ENCODE measurements at places on chromosomes 11 and 22. TPM values are rescaled to one million over a fixed set of nuclear protein-coding genes. Genes with fewer than 3 reads are reported as not detected.

- no peak for DNase-seq
These were observed 4.3 kb upstream of the GALNT18 start for GRCh38 chr11:11626128-11626527.

GRCh38 chr11:60265373-60266214 lies 14.9 kb upstream of the MS4A4A start:
- peak; percentile 76 for DNase-seq

DNA sequence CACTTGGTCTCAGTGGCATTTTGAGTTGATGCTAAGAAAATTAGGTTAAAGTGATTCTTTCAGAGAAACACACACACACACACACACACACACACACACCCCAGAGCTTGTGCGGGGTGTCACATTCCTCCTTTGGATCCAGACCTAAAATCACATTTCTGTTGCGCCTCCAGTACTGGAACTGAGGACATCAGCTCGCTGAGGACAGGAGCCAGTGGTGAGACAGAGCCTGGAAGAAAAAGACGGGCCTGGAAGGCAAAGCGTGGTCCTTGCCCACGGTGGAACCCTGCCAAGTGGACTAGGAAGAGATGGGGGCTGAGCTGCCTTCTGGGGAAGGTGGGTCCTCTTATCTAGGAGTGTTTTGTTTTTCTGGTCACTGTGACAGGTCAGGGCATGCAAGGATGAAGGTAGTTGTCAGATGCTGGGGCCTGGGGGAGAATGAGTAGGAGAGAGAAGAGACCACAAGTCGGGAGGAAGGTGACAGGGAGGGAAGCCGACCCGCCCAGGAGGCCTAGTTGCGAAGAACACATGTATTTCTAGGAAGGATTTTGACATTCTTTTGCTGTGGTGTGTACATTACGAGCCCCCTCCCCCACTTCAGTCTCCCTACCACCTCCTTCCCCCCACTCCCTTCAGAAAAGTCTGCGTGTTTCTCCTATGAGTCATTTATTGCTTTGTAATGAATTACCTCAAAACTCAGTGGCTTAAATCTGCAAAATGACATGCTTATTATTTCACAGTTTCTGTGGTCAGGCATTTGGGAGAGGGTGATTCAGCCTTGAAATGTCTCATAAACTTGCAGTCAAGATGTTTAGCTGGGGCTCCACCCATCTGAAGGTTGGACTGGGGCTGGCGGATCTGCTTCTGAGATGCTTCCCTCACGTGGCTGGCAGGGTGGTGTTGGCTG lies 4.8 kb upstream of the ELFN2 start:
- no peak for DNase-seq

DNA sequence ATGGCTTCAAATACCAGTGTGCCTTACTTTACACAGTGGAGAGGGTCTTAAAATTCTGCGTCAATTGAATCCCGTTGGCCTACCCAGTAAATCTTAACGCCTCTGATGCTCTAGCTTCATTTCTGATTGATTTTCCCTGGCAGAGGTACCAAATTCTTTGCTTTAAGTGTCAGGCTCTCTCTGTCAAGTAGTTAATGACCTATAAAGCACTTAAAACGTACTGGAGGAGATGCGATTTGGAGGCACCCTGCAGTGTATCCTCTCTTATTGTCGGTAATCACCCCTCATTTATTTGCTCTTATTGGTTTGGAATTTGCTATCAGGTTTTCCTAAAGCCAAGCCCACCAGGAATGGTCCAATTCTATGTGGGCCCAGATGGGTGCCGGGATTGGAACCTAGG lies 59.2 kb downstream of the NFAM1 start:
- no peak for DNase-seq

- no peak for DNase-seq
These were observed 21.3 kb downstream of the TRIM34 start for GRCh38 chr11:5646139-5646538.

DNA sequence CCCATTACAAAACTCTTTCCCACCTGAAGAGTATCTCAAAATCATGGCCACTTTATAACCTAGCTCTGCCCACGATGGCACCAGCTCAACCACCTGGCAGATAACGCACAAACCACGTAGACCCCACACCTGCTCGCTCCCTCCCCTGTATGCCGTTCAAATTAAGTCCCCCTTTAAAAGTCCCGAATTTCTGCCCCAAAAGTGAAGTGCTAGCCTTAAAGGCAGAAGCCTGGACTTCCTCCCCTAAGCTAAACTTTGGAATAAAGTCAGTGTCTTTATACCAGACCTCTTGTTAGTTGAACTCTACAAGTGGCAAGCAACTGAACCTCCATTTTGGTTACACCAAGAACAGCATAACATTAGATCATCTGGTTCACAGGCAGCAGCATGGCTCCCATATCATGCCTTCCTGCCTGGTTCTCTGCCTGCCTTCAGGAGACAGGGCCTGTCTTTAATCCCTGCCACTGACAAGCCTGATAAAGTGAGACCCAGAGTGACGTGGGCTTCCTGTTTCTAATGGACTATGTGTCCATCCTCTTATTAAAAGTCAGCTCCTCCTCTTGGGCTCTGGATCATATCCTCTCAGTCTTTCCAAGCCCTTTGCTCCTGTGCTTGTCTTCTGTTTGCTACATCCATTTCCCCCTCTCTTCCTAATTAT lies 32.6 kb upstream of the NNMT start:
- DNase-seq = no peak

GRCh38 chr11:30006876-30007275 lies 10.0 kb downstream of the KCNA4 start:
- DNase-seq = no peak

DNA sequence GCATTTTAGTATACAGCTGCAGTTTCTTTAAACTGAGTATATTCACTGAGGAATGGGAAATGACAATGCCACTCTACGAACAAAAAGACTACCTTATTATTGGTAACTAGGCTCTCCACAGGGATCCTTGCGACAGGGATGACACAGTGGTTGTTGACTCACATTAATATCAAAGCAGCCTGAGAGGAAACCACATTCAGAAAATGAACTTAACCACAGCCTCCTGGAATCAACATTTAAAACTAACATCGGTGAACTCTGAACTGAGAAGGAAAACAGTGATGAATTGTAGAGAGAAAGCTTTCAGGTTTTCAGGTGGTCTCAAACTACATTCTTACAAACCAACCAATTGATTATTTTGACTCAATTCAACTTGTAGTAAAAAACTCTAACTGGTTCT lies 90.3 kb upstream of the MTMR2 start:
- DNase-seq = no peak

- no peak for DNase-seq
These were observed 28.8 kb downstream of the SLN start for GRCh38 chr11:107683061-107683460.

DNA sequence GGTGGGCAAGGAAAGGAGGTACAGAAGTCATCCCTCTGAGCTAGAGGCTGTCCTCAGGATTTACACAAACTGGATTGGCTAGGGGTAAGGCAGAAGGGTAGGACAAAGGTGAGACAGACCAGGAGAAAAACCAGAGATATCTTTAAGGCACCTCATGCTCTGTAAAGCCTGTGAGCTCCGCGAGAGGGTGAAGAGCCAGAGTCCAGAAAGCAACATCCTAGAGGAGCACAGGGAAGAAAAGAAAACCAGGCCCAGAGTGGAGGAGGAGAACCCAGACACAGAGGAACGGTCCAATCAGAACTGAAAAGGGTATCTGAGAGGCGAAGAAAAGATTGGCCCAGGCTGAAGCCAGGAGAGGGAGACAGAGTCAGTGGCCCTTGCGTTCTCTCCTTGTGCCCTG lies 5.1 kb downstream of the SLC37A4 start:
- no peak for DNase-seq

DNA sequence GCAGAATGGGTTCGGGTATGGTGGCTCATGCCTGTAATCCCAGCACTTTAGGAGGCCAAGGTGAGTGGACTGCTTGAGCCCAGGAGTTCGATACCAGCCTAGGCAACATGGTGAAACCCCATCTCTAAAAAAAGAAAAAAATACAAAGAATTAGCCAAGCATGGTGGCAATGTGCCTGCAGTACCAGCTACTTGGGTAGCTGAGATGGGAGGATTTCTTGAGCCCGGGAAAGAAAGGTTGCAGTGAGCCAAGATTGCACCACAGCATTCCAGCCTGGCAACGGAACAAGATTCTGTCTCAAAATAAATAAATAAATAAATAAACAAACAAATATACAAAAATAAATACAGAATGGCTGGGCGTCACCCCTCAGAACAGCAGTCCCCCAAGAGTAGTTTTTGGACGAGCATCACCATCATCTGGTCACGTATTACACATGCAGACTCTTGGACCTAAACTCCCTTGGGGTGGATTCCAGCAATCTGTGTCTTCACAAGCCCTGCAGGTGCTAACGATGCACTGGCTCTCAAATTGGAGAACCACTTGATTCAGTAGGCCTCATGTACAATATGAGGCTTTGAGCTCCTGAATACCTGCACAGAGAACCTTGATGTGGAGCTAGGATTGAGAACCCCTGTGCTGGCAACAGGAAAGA lies 33.5 kb downstream of the CLMP start:
- no peak for DNase-seq

GRCh38 chr11:32325187-32325586 lies 110.2 kb downstream of the WT1 start:
- DNase-seq = no peak

DNA sequence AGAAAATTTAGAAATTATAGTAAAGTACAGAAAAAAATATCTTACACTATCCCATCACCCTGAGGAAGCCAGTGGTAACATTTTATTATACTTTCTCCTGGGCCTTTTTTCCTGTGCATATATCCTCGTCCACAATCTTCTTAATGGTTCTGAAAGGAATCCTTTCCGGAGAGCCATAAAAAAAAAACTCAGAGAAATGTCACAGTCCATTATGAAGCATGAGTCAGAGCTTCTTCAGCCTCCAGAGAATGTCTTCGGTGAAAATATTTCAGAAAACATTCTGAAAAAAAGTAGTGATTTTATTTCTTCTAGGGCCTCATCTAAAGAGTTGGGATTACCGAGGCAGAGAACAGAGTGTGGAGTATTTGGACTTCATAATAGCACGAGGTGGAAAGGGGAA lies 163.4 kb downstream of the INSC start:
- DNase-seq = no peak

GRCh38 chr11:8111636-8112035 lies 30.6 kb downstream of the TUB start:
- DNase-seq = no peak

DNA sequence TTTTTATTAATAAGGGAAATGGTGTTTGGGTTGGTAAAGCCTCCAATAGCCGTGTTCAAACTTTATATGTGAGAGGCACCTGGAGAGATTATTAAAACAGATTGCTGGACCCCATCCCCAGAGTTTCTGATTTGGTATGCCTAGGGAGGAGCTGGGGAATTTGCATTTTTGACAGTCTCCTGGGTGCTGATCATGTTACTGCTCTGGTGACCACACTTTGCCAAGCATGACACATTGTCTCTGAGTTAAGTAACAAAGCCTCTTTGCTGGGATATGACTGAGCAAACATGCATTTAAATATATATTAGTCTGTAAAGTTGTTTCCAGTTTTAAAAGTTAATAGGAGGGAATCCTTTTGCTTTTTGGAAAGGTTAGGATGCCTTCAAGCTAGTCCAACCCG lies 140.4 kb downstream of the NAV2 start:
- no peak for DNase-seq

GRCh38 chr11:117130879-117131278 lies 13.2 kb upstream of the PAFAH1B2 start:
- DNase-seq = no peak

DNA sequence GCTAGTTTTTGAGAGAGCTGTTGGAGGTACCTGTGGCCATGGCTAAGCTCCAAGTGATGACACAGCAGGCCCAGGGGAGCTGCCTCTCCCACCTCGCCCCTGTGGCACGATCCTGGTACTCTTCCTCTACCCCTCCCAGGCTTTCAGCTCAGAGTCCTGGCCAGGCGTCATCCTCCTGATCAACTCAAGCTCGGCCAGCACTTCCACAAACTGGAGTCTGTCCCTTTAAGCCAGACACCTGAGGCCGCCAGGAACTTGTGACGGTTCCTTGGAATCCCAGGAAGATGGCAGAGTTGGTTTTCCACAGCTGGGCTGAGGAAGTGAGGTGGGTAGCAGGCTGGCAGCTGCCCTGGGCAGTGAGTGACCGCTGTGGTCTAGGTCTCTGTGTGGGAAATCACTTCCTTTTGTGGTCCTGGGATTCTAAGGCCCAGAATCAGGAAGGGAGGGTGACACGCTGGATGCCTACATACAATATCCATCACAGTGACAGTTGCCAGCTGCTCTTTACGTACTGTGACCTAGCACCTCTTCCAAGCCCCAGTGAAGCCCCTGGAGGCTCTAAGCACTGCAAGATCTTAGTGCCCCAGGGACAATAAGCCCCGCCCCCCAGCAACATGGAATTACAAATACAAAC lies 3.2 kb upstream of the CST6 start:
- DNase-seq = peak; percentile 12

DNA sequence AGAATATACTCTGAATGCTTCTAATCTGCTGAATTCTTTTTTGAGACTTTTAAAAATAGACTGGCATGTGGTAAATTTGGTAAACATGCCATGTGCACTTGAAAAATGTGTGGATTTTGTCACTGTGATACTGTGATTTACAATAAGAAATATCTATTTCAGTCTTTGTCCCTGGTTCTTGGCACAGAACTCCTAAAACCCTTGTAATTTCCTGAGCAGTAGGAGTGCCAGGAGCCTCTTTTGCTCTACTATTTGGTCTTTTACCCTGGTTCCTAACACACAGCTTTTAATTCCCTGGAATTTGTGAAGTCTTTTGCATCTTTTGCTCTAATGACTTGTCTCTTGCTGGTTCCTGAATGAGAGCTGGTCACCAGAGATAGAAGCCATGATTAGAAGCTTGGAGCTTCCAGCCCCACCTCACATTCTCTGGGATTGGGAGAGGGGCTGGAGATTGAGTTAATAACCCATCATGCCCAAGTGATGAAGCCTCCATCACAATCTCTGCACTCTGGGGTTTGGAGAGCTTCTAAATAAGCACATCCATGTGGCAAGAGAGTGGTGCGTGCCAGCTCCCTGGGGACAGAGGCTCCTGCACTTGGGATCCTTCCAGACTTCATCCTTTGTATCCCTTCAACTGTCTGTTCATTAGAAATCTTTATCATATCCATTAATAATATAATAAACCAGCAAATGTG lies 27.2 kb upstream of the SYT13 start:
- no peak for DNase-seq

Gene BEST1
- 0.42 TPM for polyA plus RNA-seq

Gene KCNE3
- polyA plus RNA-seq = 0.35 TPM

Gene TRIM51
- polyA plus RNA-seq = not detected

Gene TMPRSS5
- polyA plus RNA-seq = 0.86 TPM

Gene C22orf42
- polyA plus RNA-seq = not detected

Gene CDCA5
- 1.3 TPM for polyA plus RNA-seq

Gene GSTT2B
- polyA plus RNA-seq = not detected

Gene FOLR2
- 0.50 TPM for polyA plus RNA-seq

Gene CYTH4
- 194 TPM for polyA plus RNA-seq

Gene YWHAH
- polyA plus RNA-seq = 32.6 TPM

Gene SOX10
- not detected for polyA plus RNA-seq

All from B cell (primary cell).